Hematopoietic multipotent progenitor cell (in vitro differentiated cells): ENCODE measurements at places on chromosomes 5 and 9. TPM values are rescaled to one million over a fixed set of nuclear protein-coding genes. Genes with fewer than 3 reads are reported as not detected.

The ASS1 gene
- total RNA-seq, result 0.27 TPM

The PCDHB4 gene
- total RNA-seq, result under 0.01 TPM

The PTPN3 gene
- under 0.01 TPM for total RNA-seq

The TNPO1 gene
- 66.8 TPM for total RNA-seq

The ZNF658 gene
- 2.2 TPM for total RNA-seq

The PSMB7 gene
- total RNA-seq, result 143 TPM

The CXCL14 gene
- total RNA-seq, result under 0.01 TPM

The ELP1 gene
- total RNA-seq, result 17.2 TPM

The ZNF366 gene
- under 0.01 TPM for total RNA-seq

The WNK2 gene
- under 0.01 TPM for total RNA-seq
